Stimulated activated CD4-positive, alpha-beta T cell treated with anti-CD3 and anti-CD28 coated beads, Interleukin-1b, Interleukin-23, amount 100 ng/mL, for 4 hours (primary cell): ENCODE measurements at places on chromosomes 13 and 19.

GRCh38 chr13:51999510-51999911 is 11.7 kb downstream of the ATP7B start:
- DNase-seq, result no peak

DNA sequence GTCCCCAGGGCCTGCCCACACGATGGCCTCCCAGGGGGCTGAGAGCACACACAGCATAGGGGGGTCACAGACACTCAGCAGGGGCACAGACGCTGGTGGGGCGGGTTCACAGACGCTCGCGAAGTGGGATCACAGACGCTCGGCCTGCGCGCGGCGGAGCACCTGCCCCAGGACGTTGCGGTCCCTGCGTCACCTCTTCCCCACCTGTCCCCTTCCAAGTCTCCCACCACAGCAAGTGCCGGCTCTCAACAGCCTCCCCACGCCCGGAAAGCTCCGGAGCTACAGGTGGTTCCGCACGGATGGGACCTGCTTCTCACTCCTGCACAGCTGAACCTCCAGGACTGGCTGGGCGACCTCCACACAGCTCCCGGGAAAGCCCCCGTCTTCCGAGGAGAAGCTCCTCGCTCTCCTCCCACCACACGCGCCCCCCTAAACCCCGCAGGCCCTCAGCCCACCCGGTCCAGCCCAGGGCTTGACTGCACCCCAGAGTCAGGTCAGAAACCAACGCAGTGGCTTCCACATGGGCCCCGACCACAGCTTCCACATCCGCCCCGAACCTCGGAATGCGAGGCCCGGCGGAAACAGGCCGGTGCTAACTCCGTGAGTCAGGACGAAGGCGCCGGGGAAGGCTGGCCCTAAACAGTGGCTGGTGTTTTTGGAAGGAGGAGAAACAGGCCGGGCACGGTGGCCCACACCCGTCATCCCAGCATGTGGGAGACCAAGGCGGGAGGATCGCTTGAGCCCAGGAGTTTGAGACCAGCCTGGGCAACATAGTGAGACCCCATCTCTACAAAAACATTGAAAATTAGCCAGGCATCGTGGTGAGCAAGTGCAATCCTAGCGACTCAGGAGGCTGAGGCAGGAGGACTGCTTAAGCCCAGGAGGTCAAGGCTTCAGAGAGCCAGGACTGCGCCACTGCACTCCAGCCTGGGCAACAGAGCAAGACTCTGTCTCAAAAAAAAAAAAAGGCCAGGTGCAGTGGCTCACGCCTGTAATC is 16.5 kb downstream of the BTBD2 start:
- DNase-seq, result no peak

- no peak for DNase-seq
These were observed 41.0 kb upstream of the GRTP1 start for GRCh38 chr13:113404723-113405471.

- no peak for DNase-seq
These were observed 303.9 kb downstream of the FGF9 start for GRCh38 chr13:21974741-21975140.

GRCh38 chr19:33440241-33440640 is 66.7 kb downstream of the CEBPG start:
- no peak for DNase-seq

DNA sequence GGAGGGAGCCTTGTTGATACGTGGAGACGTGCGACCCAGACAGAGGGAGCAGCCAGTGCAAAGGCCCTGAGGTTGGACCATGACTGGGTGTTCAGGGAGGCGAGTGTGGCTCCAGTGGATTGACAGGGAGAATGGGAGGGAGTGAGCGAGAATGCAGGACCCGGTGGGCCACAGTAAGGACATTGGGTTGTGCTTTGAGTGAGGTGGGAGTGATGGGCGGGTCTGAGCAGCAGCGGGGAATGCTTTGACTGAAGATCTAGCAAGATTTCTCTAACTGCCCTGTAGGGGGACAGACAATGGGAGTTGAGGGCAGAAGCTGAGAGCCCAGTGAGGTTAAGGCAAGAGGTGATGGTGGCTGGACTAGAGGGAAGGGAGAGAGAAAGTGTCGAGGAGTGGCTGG is 7.7 kb upstream of the NANOS2 start:
- no peak for DNase-seq

GRCh38 chr13:28533441-28534166 is 38.7 kb upstream of the FLT1 start:
- no peak for DNase-seq

GRCh38 chr13:49759503-49759902 is 33.0 kb downstream of the KPNA3 start:
- no peak for DNase-seq

- no peak for DNase-seq
These were observed 8.1 kb upstream of the ERICH6B start for GRCh38 chr13:45623516-45624090.

DNA sequence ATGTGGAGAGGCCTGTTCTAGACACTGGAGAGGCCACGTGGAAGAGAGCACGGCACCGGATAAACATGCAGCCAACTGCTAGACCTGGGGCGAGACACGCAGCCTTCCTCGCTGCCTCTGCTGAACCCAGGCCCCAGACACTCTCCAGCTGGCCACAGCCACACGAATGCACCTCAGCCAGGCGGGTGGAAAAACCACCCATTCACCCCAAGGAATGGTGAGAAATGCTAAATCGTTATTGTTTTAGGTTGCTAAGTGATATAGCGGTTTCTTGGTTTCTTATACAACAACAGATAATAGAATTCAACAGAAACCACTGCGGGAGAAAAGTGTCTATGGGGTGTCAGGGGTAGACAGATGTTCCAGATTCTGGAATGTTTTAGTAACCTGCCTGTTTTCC is 52.5 kb downstream of the STK24 start:
- no peak for DNase-seq

DNA sequence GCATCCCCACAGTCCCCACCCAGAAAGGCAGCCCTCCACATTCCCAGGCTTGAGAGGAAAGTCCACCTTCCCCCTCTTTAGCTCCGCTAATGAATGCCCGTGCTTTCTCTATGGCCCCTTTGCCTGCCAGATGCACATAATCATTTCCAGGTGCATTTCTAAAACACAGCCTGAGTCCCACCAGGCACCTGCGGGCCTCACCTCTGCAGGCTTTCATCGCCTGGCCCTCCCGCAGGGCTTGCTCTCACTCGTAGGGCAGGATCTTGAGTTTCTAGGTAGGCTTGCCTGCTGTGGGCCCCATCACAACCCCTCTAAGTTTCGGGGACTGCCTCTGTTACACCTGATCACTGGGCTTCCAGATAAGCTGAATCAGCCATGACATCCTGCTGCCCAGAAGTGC is 173.6 kb downstream of the ZNF536 start:
- no peak for DNase-seq

DNA sequence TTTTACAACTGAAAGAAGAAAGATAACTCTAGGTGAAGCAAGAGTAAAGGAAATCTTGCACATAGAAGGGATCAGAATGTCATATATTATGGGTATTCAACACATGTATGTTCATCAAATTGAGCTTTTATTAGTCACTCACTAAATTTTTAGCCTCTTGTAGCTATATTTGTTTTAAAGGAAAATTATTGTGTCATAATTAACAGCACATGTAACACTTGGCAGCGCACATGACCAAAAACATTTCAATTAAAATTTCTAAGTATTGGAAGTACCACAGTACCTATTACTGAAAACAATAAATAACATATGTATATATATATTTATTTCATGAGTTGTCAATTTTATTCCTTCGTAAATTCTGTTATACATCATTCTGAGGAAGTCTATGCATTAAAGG is 2800.4 kb downstream of the PCDH9 start:
- no peak for DNase-seq

GRCh38 chr19:2428321-2428690 is 920 bp upstream of the TIMM13 start:
- no peak for DNase-seq

DNA sequence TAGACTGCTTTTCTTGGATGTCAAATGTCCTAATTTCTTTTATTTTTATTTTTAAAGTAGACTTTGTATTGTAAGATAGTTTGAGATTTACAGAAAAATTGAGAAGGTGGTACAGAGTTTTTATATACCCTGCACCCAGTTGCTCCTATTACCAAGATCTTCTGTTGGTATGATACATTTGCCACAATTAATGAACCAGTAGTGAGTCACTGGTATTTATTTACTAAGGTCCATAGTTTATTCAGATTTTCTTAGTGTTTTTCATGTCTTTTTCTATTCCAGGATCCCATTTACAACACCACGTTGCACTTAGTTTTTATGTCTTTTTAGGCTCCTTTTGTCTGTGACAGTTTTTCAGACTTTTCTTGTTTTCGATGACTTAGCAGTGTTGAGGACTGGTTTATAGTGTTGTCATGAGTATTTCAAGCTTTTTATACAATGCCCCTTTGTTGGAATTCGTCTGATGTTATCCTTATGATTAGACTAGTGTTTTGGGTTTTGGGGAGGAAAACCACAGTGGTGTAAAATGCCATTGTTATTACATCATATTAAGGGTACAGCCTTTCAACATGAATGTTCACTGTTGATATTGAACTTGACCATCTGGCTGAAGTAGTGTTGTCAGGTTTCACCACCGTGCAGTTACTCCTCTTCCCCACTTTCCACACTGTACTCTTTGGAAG is 35.9 kb downstream of the COG3 start:
- no peak for DNase-seq
